ENCODE measurements at places on chromosomes 1 and 21.

DNA sequence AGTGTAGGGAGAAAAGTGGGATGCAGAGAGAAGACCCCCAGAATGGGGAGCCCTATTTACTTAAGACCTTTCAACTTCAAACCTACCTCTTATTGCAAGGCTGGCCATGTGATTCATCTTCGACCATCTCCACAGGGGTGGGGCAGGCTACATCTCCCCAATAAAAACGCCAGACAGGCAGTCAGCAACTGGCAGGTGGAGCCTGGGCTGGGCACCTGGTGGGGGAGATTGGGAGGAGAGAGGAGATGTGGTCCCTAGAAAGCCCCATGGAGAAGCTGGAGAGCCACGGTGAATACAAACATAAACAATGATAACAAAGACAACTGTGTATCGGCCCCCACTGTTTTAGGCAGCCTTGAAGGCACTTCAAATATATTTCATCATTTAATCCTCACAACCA, 336.7 kb upstream of the PROX1 start:
- no peak for DNase-seq

- DNase-seq: no peak
Observed at GRCh38 chr1:218817071-218817470, 356.6 kb upstream of the LYPLAL1 start.

DNA sequence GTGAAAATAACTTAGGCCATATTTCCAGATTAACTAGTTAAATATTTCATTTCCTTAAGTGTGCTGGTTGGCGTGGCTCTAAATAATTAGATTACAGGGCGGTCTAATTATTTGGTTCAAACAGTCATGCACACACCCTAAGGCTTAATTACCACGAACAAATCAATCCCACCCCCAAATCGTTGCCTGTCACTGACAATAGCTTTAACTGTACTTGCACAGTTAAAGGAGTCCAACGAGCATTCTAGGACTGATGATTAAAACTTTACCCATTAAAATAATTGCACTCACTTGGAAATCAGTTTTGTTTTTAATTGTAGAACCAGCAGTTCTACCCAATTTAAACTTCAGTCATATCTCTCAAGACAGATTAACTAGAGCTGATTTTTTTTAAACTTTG, 1.5 kb upstream of the POU2F1 start:
- DNase-seq: no peak

GRCh38 chr1:16248603-16249516, 11.9 kb upstream of the CPLANE2 start:
- no peak for DNase-seq

DNA sequence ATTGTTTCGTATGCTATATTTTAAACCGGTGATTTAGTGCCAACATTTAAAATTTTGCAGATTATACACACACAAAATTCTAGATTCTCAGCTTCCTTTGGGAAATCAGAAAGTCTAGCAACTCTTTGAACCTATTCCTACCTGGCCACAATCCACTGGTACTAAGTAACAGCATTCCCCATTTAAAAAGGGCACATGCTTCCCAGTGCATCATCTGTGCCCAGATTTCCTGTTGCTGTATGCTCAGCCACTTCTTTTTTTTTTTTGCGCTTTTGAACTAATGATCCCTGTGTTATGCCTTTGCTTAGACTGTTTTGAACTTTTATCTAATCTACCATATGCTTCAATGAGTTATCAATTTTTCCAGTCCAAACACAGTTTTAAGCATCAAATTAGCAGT, 548.4 kb downstream of the PLPP3 start:
- DNase-seq: no peak

- no peak for DNase-seq
Observed at GRCh38 chr1:65418522-65419185, 1.8 kb upstream of the LEPR start.
